ENCODE measurements at places on chromosomes 3 and 15.
A peak's percentile ranks its signal among the peaks of the same experiment; 100 is the strongest.

DNA sequence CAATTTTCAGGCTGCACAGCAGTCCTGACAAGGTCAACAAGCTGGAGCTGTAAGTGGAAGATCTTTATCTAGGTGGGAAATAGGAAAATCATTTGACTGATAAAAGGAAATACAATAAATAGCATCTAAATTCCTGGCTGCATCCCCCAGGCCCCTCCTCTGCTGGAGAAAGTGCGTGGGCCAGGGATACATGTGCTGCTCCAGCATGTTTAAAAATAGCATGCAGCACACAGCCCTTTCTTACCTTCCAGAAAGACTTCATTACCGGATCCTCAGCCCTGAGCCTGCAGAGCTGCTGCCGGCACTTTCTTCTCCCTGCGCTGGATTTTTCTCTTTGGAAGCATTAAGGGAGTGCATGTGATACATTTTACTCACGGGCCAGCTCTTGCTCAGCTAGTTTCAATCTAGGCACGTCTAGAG is 77.3 kb downstream of the HMG20A start:
- no peak for DNase-seq

- no peak for DNase-seq
These were observed at the start of gene MYZAP for GRCh38 chr15:57591822-57592367. TSS of gene MYZAP (plus strand) at chr15:57591904. CDS start at chr15:57592035, 131 bp downstream.

GRCh38 chr3:41640076-41640475 is 321.8 kb downstream of the ULK4 start:
- DNase-seq: no peak

DNA sequence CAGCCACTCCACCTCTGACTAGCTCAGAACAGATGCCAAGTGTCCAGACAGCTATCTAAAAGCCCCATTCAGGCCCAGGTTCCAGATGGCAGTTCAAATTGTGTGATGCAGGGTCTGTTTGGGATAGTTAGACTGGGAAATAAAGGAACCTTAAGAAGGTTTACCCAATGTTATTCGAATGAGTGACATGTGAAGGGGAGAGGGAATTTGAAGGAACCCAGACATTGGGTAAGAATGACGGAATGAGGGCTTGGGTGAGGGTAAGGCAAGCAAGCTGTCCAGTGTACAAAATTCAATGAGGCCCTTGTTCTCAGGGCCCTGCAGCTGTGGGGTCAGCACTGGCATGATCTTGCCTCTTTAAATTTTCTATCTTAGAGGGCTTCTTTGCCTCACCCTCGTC is 34.1 kb downstream of the ATP13A5 start:
- DNase-seq: no peak

- no peak for DNase-seq
These were observed 37.0 kb downstream of the CEMIP start for GRCh38 chr15:80816049-80816653.

GRCh38 chr3:103136621-103137020 is 701.8 kb downstream of the ZPLD1 start:
- no peak for DNase-seq

DNA sequence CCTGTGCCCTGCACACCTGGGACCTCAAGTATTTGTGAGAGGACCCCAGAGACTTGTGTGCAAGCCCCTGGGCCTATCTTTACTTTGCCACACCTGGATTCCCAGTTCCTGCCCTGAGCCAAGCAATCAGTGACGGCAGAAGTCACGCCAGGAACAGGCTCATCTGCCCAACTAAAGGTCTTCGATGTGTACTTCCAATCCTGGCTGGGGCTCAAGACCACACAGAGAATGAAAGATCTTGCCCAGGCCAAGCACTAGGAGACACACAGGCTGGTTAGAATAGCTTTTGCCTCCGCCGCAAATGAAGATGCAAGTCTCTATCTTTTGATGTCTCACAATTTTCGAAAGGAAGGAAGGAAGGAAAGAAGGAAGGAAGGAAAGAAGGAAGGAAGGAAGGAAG is 228.8 kb downstream of the OCA2 start:
- no peak for DNase-seq

DNA sequence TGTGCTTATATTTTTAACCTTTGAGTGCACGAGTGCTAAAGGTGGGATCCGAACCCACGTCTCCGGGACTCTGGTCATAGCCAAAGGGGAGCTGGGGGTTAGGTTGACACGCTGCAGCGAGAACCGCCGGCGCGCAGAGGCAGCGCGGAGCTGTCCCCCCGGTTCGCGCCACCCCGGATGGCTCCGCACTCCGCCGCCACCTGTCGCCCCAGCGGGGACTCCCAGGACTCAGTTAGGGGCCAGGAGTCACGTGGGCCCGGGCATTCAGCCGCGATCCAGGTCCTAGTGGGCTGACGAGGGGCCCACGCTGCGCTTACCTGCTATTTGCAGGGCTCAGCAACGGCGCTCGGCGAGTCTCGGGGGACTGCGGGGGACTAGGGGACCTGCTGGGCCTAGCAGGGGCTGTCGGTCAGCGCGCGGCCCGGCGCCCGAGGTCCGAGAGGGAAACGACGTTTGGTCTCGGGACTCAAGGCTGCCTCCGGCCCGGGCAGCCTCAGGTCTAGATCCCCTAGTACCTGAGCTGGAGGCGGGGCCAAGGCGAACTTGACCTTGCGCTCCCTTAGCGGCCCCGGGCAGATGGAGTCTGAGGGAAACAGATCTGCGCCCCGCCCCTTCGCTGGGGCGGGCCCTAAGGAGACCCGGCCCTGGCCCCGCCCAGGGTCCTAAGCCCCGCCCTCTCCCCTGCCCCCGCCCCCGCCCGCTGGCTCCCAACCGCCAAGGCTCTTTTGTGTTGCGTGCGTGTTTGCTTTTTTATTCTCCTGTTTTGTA is at the start of gene NMNAT3:
Gene NMNAT3 (minus strand): TSS at position 585 of the 768 bp plus-strand sequence. CDS start 50,248 bp downstream, outside the sequence.
- no peak for DNase-seq

- no peak for DNase-seq
These were observed 8.5 kb upstream of the CHMP2B start for GRCh38 chr3:87218560-87218959.

DNA sequence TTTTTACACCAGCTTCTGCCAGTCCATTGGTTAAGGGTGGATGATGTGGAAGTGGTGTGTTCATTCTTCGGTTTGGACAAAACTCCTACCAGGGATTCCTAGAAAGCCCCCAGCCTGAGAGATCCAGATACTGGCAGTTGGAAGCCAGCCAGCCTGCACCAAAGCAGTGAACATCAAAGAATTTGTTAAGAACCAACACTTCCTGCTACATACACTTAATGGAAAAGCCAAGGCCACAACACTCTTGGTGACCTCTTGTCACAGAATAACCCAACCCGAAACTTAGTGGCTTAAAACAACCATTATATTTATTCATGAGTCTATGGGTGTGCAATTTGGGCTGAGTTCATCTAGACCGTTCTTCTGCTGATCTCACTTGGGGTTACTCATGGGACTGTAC is 42.9 kb upstream of the ADAMTS9 start:
- no peak for DNase-seq

- peak; percentile 30 for DNase-seq
These were observed 227.6 kb upstream of the POU1F1 start for GRCh38 chr3:87503900-87504498.

DNA sequence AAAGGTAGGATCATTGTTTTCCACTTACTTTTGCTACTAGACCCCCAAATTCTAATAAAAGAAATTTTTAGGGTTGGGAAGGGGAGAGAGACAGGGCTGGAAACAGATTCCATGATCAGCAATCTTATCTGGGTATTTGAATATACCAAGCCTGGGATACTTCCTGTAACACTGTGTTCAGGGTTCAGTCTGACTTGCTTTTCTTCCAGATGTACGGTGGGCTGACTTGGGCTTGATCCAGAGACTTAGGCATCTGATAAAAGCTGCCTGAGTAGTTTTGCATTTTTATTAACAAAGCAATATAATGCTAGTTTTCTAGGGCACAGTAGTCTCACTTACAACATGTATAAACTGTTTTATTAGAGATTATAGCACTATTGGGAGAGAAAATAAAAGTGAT is 49.2 kb downstream of the KCNMB2 start:
- DNase-seq: no peak

GRCh38 chr3:30894521-30895251 is at the start of gene GADL1:
TSS of gene GADL1 (minus strand) at chr3:30894661. CDS start at chr3:30894614, 47 bp downstream.
- DNase-seq: no peak

- DNase-seq: no peak
These were observed 7.7 kb upstream of the GOLGB1 start for GRCh38 chr3:121757087-121757811.

- DNase-seq: no peak
These were observed 114.3 kb upstream of the CACNA2D3 start for GRCh38 chr3:54008099-54008498.

DNA sequence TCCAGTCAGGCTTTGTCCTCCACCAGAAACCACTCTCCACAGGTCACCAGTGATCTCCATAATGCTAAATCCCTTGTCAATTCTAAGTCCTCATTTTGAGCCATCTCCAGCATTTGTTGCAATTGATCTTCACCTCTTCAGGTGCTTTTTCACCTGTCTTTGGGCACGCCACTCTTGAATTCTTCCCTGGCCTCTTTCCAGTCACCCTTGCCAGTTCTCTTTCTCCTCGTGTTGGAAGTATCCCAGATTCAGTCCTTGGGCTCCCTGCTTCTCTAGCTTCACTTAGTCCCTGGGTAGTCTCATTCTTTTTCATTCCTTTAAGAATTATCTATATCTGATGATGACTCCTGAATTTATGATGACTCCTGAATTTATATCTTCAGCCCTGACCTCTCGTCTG is 37.5 kb downstream of the MAPK6 start:
- no peak for DNase-seq

DNA sequence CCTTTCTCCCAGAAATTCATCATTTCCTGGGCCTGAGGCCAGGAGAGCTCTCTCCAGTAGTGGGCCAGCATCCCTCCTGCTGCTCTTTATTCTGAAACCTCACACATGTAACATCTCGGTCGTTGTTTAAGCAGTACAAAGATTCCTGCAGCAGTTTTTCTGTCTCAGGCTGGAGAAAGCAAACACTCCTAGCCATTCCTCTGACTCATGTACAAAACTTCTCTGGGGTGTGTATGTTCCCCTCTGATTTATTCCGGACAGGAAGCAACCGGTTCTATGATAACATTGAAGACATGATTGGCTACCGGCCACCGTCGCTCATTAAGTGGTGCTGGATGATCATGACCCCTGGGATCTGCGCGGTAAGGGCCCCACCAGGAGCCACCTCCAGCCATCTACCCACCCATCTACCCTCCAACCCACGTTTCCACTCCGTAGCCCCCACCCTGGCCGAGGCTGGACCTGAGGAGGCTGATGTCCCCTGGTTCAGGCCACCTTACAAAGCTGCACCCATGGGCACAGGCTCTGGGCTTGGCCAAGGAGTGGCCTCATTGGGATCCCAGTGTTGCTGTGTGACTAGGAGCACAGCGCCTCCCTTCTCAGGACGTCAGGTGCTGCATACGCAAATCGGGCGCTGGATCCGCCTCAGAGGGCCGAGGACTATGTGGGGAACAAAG is 58.6 kb upstream of the SLC6A1 start:
- DNase-seq: peak; percentile 11

GRCh38 chr3:158762701-158763100 is 30.4 kb upstream of the RARRES1 start:
- no peak for DNase-seq

Measured in GM04503 (cell line).